ENCODE measurements at places on chromosomes 12 and 14. TPM values are rescaled to one million over a fixed set of nuclear protein-coding genes. Genes with fewer than 3 reads are reported as not detected.
A peak's percentile ranks its signal among the peaks of the same experiment; 100 is the strongest.

DNA sequence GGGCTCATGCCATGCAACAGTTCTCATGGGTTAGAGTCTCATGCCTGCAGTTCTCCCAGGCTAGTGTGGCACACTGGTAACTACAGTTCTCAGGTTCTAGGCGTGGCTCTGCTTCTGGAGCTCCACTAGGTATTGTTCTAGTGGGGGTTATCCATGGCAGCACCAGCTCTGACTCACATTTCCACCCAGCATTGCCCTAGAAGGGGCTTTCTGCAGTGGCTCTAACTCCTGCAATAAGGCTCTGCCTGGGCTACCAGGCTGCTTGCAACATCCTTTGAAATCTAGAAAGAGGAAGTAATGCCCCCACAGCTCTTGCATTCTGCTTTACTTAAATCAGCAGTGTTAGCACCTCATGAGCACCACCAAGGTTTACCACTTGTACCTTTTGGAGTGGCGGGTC is 220.3 kb upstream of the ARID2 start:
- H3K27ac ChIP-seq = no peak overlapping the region
- H3K27me3 ChIP-seq = no peaks in the 10 kb centered on the region
- H3K36me3 ChIP-seq = no peaks in the 10 kb centered on the region
- no peak overlapping the region for H3K4me3 ChIP-seq

- no peak for DNase-seq
- H3K4me3 ChIP-seq = no peak overlapping the region
- H3K36me3 ChIP-seq = no peaks in the 10 kb centered on the region
- no peaks in the 10 kb centered on the region for H3K4me1 ChIP-seq
- no peaks in the 10 kb centered on the region for H3K27me3 ChIP-seq
Observed at GRCh38 chr14:37268788-37269187, 71.1 kb downstream of the MIPOL1 start.

DNA sequence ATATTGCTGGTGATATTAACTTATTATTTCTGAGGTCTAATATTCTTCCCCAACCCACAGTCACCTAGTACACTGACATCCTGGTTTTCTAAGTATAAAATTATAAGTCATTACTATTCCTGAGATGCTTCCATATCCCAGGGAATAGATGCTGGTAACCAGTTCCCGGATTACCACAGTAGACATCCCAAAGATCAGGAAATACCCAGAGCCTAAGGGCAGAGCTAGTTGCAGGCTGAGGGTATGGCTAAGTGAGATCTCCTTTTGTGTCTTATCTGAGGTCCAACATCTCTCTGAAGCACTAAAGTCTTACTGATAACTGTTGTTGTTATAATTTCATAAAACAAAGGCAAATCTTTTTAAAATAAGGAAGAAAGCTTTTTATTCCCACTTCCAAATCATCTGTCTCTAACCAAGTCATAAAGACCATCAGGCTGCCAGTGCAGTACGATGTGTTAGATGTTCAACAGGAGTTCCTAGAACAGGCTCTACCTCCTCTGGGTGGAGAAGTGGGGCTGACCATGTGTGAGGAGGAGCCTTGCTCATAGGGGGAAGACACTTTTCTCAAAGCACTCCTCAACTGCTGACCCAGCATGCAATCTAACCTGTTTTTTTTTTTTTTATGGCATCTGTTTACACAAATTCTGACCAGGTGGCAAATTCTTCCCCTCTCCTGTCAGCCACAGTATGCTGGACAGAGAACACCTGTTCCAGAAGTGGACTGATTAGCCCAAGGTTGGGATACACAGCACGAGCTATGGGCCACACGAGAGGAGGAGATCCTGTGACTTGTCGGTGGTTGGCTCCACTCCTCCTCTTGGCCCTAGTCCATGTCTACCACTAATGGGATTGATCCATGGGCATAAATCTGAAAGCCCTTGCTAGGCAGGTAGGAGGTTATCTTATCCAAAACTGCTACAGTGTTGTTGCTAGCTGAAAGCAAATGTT is 16.1 kb upstream of the GRIP1 start:
- no peak overlapping the region for H3K27ac ChIP-seq
- no peak for DNase-seq
- H3K4me1 ChIP-seq = no peaks in the 10 kb centered on the region
- H3K4me3 ChIP-seq = no peak overlapping the region
- H3K36me3 ChIP-seq = no peaks in the 10 kb centered on the region
- no peaks in the 10 kb centered on the region for H3K27me3 ChIP-seq

DNA sequence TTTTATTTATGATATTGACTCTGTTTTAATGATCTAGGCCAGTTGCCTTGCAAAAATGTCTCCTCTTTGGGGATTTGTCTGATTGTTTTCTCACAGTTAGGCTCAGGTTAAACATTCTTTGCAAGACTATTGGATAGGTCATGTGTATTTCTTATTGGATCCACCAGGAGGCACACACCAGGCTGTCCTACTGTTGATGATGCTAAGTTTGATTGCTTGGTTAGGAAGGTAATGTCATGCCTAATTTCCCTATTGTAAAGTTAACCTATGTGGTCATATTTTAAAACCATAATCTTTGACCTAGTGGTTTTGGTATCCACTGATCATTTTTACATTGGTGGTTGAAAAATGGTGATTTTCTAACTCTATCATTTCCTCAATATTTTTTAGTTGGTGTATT is 137.1 kb downstream of the BRMS1L start:
- H3K4me3 ChIP-seq = no peak overlapping the region
- no peak overlapping the region for H3K27ac ChIP-seq
- no peaks in the 10 kb centered on the region for H3K36me3 ChIP-seq

- H3K36me3 ChIP-seq = no peaks in the 10 kb centered on the region
- no peak overlapping the region for H3K27ac ChIP-seq
- H3K4me3 ChIP-seq = no peak overlapping the region
- no peaks in the 10 kb centered on the region for H3K4me1 ChIP-seq
Observed at GRCh38 chr12:42490261-42490842, 99.2 kb downstream of the PRICKLE1 start.

- no peaks in the 10 kb centered on the region for H3K36me3 ChIP-seq
- peak overlapping the region; percentile 50 for H3K27ac ChIP-seq
- H3K27me3 ChIP-seq = no peaks in the 10 kb centered on the region
Observed at GRCh38 chr12:11765817-11766794, 116.6 kb downstream of the ETV6 start.

DNA sequence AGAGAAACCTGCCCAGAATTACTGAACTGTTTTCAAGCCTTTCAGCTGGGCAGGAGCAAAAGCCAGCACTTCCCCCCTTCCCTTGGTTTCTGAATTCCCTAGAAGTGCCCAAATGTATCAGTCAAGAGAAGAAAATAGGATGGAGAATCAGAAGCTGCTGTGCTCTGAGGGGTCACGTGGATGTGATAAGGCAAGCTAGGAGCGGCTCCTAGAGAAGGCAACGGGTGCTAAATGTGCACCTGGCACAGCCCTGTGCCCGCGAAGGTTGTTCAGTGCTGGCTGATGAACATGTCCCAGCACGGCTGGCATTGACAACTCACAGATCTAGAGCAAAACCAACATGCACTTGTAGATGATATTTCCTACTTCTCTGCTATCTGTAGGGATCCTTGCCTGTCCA is 8.3 kb downstream of the EMG1 start:
- no peak overlapping the region for H3K27ac ChIP-seq
- no peak for DNase-seq
- no peaks in the 10 kb centered on the region for H3K27me3 ChIP-seq
- peaks cover 72% of the 10 kb centered on the region for H3K36me3 ChIP-seq

- no peak overlapping the region for H3K27ac ChIP-seq
- DNase-seq = peak; percentile 33
- no peaks in the 10 kb centered on the region for H3K27me3 ChIP-seq
Observed at GRCh38 chr14:39704594-39704993, 272.4 kb upstream of the FBXO33 start.

DNA sequence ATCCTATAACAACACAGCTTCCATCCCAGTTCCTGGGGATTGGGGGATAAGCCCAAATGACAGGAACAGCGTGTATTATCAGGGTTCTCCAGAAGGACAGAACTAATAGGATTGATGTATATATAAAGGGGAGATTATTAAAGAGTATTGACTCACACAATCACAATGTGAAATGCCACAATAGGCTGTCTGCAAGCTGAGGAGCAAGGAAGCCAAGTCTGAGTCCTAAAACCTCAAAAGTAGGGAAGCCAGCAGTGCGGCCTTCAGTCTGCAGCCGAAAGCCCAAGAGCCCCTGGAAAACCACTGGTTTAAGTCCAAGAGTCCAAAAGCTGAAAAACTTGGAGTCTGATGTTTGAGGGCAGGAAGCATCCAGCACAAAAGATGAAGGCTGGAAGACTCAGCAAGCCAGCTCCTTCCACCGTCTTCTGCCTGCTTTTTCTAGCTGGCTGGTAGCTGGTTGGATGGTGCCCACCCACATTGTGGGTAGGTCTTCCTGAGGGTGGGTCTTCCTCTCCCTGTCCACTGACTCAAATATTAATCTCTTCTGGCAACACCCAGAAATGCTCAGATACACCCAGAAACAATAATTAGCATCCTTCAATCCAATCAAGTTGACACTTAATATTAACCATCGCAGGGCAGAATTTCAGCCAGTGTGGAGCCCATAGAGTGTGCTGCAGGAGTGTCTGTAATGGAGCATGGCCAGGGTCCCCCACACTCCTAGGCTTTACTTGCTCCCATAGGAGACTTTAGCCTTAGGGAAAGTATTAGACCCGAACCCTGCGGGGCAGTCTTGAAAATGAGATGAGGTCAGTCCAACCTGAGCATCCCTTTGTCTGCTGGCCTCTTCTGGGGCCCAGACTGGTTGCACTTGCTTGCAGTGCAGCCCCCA is 111.1 kb downstream of the SINHCAF start:
- H3K36me3 ChIP-seq = no peaks in the 10 kb centered on the region
- H3K27ac ChIP-seq = no peak overlapping the region
- peaks cover 4% of the 10 kb centered on the region for H3K4me1 ChIP-seq
- no peaks in the 10 kb centered on the region for H3K27me3 ChIP-seq

DNA sequence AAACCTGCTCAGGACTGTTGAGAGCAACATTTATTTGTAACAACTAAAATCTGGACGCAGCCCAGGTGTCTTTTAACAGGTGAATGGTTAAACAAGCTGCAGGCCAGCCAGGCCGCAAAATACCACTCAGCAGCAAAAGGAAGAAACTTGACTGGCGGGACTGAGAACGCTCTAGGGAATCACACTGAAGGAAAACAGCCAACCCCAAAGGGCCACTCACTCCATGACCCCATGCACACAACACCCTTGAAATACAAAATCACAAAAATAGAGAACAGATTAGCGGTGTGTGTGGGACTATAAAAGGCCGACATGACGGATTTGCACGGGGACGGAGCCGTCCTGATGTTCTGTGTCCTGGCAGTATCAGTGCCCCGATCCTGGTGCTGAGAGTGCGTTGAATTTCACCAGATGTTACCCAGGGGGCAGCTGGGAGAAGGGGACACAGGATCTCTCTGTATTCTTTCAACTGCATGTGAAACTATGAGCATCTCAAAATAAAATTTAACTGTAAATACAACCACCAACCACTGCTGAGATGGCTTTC is 23.0 kb downstream of the VPS37B start:
- no peaks in the 10 kb centered on the region for H3K27me3 ChIP-seq
- H3K4me3 ChIP-seq = no peak overlapping the region
- DNase-seq = no peak
- H3K4me1 ChIP-seq = peaks cover 57% of the 10 kb centered on the region
- peaks cover 24% of the 10 kb centered on the region for H3K36me3 ChIP-seq

DNA sequence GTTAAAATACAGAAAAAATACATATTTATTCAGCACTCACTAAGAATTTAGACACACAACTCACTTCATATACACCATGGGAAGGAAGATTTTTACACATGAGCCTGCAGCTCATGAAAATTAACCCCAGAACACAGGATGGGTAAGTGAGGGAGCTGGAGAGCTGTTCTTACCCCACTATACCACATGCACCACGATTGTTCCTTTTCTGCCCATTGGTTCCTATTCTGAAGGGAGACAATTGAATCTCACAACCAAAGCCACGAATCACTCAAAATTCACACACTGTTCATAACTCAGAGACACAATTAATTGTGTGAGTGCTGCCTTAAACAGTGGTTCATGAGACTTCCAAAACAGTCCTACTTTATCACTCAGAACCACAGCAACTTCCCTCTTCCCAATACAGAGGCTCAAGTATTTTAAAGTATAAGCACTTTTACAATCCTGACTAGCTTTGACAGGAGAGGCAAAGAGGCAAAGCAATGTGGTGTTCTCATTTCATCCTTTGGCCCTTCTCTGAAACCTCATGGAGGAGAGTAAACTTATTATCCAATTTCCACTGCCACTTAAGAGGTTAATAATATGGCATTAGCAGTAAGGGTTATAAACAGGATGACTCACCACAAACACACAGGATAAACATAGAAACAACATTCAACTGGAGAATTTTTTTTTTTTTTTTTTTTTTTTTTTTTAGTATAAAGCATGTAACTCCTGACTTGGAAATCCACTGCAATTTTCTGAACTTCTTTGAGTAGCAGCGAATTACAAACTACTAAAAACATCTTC is 59.5 kb downstream of the ITPR2 start:
- no peaks in the 10 kb centered on the region for H3K36me3 ChIP-seq
- no peak for DNase-seq
- H3K27ac ChIP-seq = peak overlapping the region; percentile 22
- H3K4me3 ChIP-seq = no peak overlapping the region
- no peaks in the 10 kb centered on the region for H3K27me3 ChIP-seq
- no peaks in the 10 kb centered on the region for H3K4me1 ChIP-seq

GRCh38 chr12:49946497-49946896 is 4.0 kb upstream of the AQP2 start:
- no peaks in the 10 kb centered on the region for H3K27me3 ChIP-seq
- no peak for DNase-seq
- peaks cover 17% of the 10 kb centered on the region for H3K4me1 ChIP-seq
- no peak overlapping the region for H3K4me3 ChIP-seq
- H3K36me3 ChIP-seq = no peaks in the 10 kb centered on the region

DNA sequence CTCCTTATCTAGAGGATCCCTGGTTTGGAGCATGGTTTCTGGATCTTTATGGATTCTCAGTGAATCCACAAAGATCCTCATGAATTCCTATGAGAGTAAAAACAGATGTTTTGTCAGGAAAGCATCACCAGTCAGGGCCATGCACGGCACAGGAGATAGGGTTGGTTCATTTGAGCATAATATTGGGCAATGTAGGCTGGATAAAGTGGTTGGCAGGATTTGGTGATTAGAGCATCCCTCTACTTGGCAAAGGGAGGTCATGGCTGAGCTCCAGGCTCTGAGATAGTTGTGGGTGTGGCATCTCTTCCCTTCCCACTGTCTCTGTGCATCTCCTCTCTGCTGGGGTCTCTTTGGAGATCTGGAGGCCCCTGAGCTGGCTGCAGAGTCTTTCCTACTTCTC is 149.8 kb downstream of the DACT1 start:
- no peak overlapping the region for H3K27ac ChIP-seq
- H3K27me3 ChIP-seq = no peaks in the 10 kb centered on the region
- peaks cover 2% of the 10 kb centered on the region for H3K4me1 ChIP-seq
- no peak for DNase-seq
- H3K36me3 ChIP-seq = no peaks in the 10 kb centered on the region

- H3K36me3 ChIP-seq = no peaks in the 10 kb centered on the region
- H3K27me3 ChIP-seq = no peaks in the 10 kb centered on the region
- no peaks in the 10 kb centered on the region for H3K4me1 ChIP-seq
Observed at GRCh38 chr14:50649691-50650090, 18.4 kb downstream of the SAV1 start.

The SOAT2 gene
- not detected for polyA plus RNA-seq

The ITGB7 gene
- polyA plus RNA-seq = 0.62 TPM

The RFLNA gene
- 16.7 TPM for polyA plus RNA-seq

The P2RX7 gene
- 19.9 TPM for polyA plus RNA-seq

The RND1 gene
- polyA plus RNA-seq = 41.7 TPM
